Activated CD4-positive, alpha-beta T cell treated with anti-CD3 and anti-CD28 coated beads for 1 hour (primary cell): ENCODE measurements at places on chromosomes 16 and 17.
A peak's percentile ranks its signal among the peaks of the same experiment; 100 is the strongest.

GRCh38 chr16:55552621-55553020 lies 13.9 kb upstream of the CAPNS2 start:
- no peak for DNase-seq

- no peak for DNase-seq
Observed at GRCh38 chr17:11240041-11240840, 772 bp upstream of the SHISA6 start.

- DNase-seq: no peak
Observed at GRCh38 chr16:78463591-78463990, 364.1 kb downstream of the WWOX start.

DNA sequence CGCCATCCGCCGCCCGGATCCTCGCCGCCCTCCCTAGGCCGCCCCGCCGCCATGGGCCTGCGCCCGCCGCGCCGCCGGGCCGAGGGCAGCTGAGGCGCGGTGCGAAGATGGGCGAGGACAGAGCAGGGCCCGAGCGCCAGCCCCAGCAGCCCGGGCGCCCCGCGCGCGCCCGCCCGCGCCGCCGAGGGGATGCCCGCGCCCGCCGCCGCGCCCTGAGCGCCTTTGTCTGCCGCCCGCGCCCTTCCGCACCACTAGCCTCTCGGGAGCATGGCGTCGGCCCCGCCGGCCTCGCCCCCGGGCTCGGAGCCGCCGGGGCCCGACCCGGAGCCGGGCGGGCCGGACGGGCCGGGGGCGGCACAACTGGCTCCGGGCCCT lies 278 bp downstream of the RAB11FIP3 start:
- no peak for DNase-seq

DNA sequence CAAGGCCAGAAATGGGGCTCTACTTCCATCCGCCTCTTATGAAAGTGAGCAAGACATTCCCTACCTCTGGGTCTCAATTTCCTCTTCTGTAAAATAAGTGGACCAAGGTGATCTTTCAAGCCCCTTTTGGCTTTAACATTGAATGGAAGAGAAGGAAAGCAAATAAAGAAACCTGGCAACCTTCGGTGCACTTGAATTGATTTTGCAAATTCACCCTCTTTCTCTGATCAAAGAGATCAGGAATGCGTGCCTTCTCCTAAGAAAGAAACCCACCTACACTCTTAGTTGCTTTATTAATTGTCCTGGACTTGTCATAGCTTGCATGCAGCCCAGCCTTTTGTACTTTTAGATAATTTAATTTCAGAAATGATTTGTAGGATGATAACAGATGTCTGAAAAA lies 3.0 kb downstream of the MSI2 start:
- no peak for DNase-seq

- no peak for DNase-seq
Observed at GRCh38 chr17:37702598-37702997, 42.3 kb downstream of the HNF1B start.

DNA sequence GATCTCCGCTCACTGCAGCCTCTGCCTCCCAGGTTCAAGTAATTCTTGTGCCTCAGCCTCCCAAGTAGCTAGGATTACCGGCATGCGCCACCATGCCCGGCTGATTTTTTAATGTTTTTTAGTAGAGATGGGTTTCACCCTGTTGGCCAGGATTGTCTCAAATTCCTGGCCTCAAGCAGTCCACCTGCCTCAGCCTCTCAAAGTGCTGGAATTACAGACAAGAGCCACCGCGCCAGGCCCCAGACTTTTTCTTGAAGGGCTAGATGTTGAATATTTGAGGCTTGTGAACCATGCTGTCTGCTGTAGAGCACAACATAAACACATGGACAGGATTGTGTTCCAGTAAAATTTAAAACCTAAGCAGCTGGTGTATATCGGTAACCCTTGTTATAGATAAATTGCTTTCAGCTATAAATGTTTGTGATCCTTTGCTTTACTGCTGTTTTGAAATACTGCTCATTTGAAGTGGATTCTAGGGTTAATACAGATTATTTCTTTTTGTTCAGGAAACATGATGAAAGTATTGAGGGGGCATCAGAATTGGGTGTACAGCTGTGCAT lies 12.4 kb downstream of the WSB1 start:
- DNase-seq: no peak

DNA sequence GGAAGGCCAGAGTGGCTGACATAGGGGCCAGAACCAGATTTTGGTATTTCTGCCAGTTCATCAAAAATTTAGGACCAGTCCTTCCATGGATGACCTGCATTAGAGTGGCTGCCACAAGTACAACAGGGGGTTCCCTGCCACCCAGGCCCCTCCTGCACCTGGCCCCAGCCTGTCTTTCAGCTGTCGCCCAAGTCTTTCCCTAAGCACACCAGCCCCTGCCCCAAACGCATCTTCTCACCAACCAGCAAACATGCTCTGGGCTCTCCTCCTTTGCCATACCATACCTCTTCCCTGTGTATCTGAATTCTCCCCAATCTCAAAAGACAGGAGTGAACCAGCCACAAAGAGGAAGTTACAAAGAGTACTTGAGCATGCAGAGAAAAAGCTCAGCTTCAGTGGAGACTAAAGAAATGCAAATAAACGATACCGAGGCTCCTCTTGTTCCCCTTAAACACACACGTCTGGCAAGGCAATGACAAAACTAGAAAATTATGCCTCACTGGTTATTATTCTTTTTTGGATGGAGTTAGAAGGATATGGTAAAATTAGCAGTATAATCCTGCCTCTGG lies 130.6 kb downstream of the DYNLRB2 start:
- no peak for DNase-seq

DNA sequence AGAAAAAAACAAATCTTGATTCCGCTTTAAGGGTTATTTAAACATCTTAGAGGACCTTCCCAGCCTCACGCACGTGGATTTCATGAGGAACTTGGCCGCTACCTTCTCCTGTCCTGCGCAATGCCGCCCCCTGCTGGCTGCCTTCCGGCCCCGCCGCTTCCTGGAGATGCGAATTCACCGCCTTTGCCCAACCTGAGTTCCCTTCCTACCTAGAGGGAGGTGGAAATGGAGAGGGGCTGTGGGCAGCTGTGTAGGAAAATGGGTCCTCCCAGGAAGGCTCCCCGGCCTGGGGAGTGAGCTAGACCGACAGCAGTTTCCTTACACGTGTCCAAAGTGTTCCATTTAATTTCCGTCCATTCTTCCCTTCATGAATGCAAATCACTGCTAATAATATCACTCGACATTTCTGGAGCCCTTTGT lies 1.0 kb upstream of the ABCC12 start:
- peak; percentile 60 for DNase-seq

- no peak for DNase-seq
Observed at GRCh38 chr17:20938988-20939615, 103.7 kb downstream of the USP22 start.

GRCh38 chr16:75251280-75252048 lies at the start of gene BCAR1:
Gene BCAR1 (minus strand): TSS chr16:75251624. CDS start chr16:75251482, 142 bp downstream.
- no peak for DNase-seq

DNA sequence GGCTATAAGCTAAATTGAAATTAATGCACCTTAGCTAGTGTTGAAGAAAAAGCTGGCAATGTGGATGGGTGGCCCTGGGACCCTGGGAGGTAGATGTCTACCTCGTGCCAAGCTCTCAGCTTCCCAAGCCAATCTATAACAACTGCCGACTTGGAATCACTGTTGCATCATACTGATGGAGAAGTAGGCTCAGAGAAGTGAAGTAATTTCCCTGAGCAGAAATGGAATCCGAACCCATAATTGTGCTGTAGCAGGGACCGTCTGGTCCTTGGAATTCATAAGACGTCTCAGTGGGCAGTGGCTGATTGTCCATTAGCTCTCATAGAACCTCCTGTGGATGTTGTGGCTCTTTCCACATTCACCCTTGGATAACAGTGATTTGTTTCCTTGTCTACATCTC lies 196.6 kb downstream of the RAB11FIP4 start:
- no peak for DNase-seq

GRCh38 chr17:542943-543342 lies 171.7 kb downstream of the VPS53 start:
- DNase-seq: no peak

GRCh38 chr17:32277284-32277683 lies 11.7 kb downstream of the RHBDL3 start:
- DNase-seq: no peak
